ENCODE measurements at places on chromosomes 12 and 14. TPM values are rescaled to one million over a fixed set of nuclear protein-coding genes. Genes with fewer than 3 reads are reported as not detected.

- no peak for DNase-seq
Observed at GRCh38 chr12:82652071-82652470, 34.6 kb upstream of the TMTC2 start.

- DNase-seq, result peak; percentile 23
Observed at GRCh38 chr14:66495218-66496098, 9.3 kb downstream of the CCDC196 start.

GRCh38 chr14:38121320-38122020, 86.2 kb upstream of the SSTR1 start:
- DNase-seq, result no peak

GRCh38 chr12:65537978-65538377, 259.5 kb downstream of the MSRB3 start:
- no peak for DNase-seq

DNA sequence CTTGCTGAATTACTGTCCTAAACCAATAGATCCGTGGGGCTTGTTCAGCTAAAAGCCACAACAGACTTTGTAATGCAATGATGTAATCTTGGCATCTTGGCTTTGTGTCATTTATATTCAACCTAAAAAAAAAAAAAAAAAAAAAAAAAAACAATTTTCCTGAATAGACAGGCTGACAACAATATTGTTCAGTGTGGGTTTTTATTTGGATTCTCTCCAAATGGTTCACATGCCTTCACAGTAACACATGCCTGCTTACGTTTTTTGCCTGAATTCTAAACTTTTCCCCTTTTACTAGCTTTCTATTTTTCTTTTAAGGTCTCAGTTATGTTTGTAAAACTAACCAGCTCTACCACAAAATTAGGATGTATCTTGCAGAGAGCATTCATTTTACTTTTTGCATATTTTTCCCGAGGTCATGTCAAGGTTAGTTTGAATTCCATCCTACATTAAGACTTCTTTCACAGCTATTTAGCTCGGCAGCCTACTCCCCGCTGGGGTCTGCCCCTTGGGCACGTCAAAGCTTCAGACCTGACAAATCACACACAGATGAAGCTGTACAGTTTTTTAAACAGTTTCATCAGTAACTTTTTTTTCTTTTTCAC, 213.7 kb upstream of the NPAS3 start:
- no peak for DNase-seq

DNA sequence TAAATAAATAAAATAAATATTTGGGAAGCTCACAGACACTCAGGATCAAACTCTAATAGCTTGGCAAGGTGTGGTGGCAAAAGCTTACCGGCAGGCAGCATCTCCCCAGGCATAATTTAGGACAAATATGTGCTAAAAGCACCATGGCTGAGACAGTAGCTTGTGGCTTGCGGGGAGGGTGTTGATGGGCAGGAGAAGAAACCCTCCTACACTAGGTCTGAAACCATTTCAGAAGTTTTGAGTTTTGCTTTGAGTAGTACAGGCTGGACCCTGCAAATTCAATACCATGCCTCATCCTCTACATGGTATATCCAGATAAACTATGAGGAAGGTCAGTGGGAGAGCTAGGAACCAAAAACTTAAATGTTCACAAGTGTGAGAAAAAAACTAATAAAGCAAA, 33.1 kb downstream of the MAP3K9 start:
- DNase-seq, result no peak

DNA sequence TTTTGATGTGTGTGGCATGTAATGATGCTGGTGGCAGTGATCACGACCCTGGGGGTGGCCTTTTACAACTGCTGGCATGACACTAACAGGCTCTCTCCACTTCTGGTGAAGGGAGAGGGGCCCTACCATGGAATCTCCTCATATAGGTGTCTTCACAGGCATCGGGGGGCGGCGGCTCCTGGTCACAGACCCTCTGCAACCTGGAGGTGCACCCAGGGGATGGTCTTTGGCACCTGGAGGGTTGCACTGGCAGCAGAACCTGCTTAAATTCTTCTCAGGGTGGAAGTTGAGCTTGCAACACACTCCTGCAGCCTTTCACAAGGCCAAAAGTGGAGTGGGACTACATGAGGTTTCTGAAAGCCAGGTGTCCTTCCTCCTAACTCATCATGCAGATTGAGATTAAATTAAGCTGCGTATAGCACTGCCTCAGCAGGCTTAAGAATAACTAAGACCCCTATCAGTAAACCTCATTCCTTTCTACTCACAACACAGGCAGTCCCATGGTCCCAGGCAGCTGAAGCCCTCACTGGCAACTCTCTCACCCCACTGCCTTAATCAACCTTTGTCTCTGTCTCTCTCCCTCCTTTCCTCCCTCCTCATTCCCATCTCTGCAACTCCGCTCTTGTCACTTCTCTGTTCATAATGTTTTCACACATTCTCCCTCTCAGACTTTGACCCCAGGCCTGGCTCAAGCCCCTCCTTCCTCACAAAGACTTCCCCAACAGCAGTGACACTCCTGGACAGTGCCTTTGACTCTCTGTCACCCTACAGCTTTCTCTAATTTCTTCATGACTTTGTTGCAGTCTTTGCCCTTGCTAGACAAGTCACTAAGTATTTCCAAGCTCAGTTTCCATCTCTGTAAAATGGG, 18.9 kb downstream of the NID2 start:
- no peak for DNase-seq

- DNase-seq, result no peak
Observed at GRCh38 chr14:90632451-90632850, 183.8 kb downstream of the TTC7B start.

GRCh38 chr12:103956509-103957027, 9.1 kb upstream of the TDG start:
- DNase-seq, result no peak

DNA sequence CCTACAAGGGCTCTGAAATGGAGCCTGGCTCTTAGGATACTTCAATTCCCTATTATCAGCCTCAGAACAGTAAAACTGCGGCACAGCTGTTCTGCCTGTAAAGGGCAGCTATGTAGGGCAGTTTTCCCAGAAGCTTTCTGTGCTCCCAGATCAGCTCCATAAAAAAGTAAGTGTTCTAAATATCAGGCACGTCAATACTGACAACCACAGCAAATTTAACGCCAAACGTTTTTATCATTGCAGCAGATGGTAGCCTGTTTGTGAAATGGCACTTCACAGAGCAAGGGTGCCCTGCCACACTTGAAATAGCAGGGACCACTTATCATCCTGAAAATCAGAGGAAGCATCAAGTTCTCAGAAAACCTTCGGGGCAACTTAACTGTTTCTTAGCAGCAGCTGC, 54.8 kb upstream of the PTHLH start:
- no peak for DNase-seq

- no peak for DNase-seq
Observed at GRCh38 chr12:30707613-30708342, 12.1 kb upstream of the IPO8 start.

DNA sequence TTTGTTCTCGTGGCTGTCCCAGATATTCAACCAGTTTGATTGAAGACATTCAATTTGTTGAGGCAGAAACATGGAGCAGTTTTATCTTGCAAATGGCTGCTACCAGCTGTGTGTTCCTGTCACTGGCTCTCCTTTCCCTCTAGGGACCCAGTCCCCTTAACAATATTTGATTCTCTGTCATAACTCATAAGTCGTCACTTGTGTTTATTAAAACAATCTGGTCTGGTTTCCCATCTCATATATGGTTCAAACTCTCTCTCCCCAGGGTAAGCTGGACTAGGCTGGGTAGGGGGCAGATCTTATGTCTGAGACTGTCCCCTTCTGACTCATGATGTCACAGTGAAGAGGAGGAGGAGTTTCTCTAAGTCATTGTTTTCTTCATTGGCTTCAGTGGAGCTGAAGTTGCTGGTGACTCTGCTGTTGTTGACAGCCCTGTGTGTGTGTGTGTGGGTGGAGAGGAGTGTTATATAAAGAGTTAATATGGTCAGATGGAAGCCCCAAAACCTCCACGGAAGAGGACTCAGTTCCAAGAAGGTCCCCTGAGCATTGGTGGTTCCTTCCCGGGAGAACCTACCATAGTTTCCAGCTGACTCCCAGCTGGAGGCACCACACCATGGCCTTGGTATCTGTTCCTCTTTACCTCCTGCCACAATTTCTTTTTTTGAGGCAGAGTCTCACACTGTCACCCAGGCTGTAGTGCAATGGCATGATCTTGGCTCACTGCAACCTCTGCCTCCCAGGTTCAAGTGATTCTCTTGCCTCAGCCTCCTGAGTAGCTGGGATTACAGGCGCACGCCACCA, 16.1 kb upstream of the GNG2 start:
- no peak for DNase-seq

DNA sequence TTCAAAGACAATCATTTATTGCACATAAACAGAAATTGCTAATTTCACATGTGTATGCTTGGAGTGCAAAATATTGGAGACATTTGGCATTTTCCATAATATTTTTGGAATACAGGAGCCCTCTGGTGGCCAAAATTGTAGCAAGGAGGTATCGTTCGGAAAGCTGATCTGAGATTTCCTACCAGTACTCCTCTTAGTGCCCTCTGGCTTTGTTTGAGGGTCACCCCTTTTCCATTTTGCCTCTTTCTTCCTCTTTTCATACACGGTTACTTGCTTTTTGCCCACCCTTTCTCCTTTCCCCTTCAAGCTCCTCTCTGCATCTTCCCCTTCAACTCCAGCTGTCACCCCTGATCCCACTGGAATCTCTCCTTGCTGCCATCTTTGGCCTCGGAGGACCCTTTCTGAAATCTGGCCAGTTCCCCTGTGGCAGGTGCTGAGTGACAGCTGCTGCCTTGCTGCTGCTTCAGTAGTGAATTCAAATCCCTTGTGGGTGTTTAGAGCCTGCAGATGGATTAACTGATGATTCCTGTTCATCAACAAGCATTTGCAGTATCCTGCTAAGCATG, 164.6 kb upstream of the PARP11 start:
- peak; percentile 10 for DNase-seq

DNA sequence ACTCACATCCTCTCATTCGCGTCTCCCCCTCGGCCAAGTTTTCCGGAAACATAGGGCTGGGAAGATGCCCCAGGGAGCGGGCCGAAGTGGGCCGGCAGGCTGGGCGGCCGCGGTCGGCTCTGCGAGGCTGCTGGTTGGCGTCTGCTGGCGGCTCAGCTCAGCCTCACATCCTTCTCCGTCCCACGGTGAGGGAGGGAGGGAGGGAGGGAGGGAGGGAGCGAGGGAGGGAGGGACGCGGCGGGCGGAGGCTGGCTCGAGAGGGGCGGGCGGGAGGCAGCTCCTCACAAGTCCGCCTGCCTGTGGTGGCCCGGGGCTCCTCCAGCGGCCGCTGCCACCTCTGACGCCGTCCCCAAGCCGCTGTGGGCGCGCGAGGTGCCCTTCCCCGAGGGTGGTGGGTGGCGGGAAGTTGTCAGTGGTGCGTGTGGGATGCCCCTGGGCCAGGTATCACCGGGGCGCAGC, 93.8 kb downstream of the RFLNA start:
- no peak for DNase-seq

DNA sequence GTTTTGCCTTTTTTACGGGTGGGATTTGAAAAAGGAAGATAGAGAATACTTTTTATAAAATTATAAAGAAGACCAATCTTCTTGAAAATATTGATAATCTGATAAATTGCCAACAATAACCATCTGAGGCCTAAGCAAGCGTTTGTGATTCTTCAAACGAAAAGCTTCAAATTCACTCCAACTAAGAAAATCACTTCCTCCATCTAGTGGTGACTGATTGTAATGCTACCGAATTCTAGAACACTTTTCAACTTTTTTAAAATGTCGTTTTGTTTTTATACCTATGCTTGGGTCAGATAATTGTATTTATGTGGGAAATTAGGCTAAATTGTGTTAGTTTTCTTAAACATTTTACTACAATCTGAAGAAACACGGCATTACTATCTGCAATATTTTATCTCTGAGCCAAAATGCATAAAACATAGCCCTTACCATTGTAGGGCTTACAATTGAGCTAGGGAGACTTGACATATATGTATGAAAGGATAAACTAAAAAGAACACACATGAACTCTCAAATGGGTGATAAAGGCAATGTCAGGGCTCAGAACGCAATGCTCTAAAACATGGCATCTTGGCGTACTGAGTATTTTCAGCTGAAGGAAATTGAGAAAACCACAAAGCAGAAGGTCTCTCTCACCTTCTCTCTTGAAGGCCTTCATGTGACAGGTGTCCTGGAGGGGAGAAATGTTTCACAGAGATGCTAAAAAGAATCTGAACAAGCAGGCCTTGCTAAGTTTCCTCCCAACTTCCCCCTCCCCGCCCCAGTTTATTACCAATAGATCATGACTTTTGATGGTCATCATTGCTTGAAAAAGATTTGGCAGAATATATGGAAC, 36.8 kb upstream of the G2E3 start:
- DNase-seq, result peak; percentile 49

DNA sequence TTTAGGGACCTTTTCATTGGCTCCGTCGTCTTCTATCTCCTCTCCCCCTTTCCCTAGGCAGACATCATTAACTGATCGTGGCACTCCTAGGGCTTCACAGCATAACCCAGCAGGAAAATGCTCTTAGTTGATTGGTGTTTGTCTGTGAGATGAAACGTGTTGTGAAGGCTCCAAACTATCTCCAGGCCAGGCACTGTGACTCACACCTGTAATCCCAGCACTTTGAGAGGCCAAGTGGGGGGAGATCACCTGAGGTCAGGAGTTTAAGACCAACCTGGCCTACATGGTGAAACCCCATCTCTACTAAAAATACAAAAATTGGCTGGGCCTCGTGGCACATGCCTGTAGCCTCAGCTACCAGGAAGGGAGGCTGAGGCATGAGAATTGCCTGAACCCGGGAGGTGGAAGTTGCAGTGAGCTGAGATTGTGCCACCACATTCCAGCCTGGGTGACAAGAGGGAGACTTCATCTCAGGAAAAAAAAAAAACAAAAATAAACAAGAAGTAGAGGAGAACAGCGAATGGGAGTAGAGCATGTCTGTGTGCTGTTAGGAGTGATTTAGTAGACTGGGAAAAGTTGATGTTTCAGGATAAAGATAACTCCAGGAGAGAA, 32.3 kb upstream of the WDR89 start:
- DNase-seq, result no peak

- no peak for DNase-seq
Observed at GRCh38 chr12:110576504-110576903, 6.6 kb downstream of the PPTC7 start.

Gene MORN3
- 0.22 TPM for total RNA-seq

Gene NEMP1
- total RNA-seq, result 59.0 TPM

Gene GPR162
- 1.7 TPM for total RNA-seq

Gene MMP17
- total RNA-seq, result 18.0 TPM

Gene PTMS
- total RNA-seq, result 287 TPM

Gene RNASE7
- not detected for total RNA-seq

Gene OAS1
- not detected for total RNA-seq

Gene GARIN6
- total RNA-seq, result not detected

Gene CCDC85C
- 22.7 TPM for total RNA-seq

Gene NELL2
- total RNA-seq, result 0.53 TPM

Gene CALCOCO1
- 11.3 TPM for total RNA-seq

Gene ZNF384
- total RNA-seq, result 36.9 TPM

Measured in K562 (cell line).